Muscle of leg (tissue), 16 donors: ENCODE measurements at places on chromosomes 12 and 14. TPM values are rescaled to one million over a fixed set of nuclear protein-coding genes. Genes with fewer than 3 reads are reported as not detected.

DNA sequence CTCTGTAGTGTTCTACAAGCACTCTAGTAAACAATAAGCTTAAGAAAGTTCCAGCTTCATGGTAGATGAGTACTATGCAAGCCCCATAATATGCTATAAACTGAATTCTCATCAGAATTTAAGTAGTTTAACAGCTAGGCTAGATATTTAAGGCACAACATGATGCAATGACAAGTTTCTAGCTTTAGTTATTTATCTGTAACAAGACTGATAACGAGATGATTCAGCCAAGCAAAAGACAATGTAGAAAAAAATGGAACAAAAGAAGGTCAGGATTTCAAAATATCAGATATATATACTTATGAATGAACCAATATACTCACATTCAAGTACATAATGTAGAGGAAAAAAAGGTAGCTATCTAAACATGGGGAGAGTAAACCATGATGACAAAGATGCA lies 61.0 kb upstream of the RERGL start:
- no peaks in the 10 kb centered on the region for H3K36me3 ChIP-seq
- no peak overlapping the region for H3K4me3 ChIP-seq
- H3K27ac ChIP-seq, result no peak overlapping the region

- no peak overlapping the region for H3K27ac ChIP-seq
- no peaks in the 10 kb centered on the region for H3K27me3 ChIP-seq
- DNase-seq, result no peak
- H3K4me3 ChIP-seq, result no peak overlapping the region
Measured at GRCh38 chr14:92542766-92543554, 29.4 kb downstream of the RIN3 start.

The KCNMB4 gene
- total RNA-seq, result 8.2 TPM

The TEX22 gene
- total RNA-seq, result 0.49 TPM

The NXPH4 gene
- 1.2 TPM for total RNA-seq
